DND-41 (cell line): ENCODE measurements at places on chromosomes 4 and X.

- DNase-seq = no peak
Measured at GRCh38 chrX:15908603-15909290, 54.1 kb upstream of the AP1S2 start.

DNA sequence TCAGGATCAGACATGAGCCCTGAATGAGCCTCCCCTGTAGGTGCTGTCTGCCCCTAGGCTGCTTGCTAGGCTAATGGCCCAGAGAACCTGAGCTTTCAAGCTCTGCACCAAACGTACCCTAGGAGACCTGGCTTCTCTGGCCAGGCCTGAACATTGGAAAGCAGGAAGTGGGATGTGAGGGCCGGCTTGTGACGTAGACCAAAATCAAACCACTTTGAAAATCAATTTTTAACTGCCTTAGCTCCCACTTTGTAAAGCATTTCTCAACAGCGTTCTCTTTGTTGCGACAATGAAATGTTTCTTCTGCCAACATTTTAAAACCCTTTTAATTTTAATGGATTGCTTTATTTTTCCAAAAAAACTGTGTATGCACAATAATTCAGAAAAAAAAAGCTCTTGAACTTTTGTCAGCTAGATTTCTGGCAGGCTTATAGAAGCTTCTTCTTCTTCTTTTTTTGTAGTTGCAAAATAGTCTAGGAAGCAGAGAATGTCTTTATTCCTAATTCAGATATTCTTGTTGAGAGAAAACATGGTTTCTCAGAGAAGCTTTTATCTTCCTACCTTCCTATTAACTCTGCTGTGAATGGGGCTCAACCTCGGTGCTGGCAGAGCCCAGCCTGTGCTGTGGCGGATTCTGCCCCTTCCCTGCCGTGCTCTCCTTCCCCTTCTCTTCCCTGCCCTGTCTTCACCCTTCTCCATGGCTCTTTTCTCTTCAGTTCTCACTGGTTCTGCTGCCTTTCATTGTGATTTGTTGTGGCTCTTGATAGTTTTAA lies 145.2 kb upstream of the SFRP2 start:
- no peak for DNase-seq

DNA sequence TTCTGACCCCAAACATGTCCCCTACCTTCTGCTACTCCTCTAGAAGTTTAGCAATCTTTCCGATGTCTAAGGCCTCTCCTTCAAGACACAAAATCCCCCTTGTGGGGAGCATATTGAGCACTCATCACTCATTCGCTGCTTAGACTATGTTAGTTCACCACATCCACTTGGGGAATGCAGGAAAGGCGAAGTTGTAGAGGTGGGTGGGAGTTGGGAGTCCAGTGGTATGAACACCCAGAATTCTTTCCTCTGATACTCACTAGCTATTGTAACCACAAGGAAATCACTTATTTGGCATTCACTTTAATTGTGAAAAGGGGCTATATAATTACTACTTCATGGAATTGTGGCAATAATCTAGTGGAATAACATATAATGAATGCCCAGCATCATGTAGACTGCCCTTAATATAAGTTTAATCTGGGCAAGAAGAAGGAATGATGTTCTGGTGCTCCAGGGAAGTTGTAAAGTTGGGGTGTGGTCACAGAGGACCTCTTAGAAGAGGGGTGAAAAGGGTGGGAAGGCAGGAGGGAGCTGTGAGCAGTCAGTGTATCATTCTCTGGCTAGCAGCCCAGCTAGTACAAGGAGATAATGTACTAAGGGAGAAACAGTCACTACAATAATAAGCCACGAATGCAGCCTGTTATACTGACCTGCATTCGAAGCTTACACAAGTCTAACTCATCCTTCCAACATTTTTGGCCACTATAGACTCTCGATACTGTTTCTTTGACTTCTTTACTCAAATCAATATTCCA lies 468.2 kb upstream of the DIPK2B start:
- no peak for DNase-seq

DNA sequence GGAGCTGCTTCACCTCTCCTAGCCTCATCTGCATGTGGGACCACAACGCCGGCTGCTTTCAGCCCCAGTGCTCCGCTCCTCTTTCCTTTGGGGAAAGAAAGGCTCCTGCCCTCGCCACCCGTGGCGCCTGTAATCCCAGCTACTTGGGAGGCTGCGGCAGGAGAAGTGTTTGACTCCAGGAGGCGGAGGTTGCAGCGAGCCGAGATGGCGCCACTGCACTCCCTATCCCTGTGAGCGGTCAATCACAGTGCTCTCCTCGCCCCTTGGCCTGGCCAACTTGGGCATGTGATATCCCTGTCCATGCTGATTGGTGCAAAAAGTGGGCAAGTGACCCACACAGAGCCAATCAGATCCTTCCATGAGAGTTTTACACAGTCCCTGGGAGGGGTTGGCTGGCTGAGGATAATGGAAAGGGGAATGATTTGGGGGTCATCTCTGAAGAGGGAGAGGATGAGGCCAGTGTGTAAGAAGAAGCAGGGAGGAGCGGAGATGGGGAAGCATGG lies 56.2 kb downstream of the WFS1 start:
- DNase-seq = no peak

- DNase-seq = no peak
Measured at GRCh38 chrX:22110729-22111494, 78.8 kb downstream of the PHEX start.

DNA sequence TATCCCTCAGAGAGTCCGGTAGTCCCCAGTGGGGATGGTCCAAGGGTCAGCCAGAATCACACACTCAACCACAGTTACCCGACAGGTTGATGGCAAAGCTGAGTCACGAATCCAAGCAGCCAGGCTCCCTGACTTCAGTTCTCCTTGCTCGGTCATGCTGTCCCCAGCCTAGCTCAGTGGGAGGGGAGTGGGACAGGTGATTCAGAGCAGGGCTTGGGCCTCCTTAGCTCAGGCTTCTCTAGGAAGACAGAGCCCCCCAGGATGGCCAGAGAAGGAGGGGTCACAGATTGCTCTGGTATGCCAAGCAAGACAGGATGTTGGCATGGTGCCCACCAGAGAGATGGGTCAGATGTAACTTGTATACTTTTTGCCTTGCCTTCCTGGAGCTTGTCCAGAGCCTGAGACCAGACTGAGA lies 66.5 kb downstream of the EFNB1 start:
- no peak for DNase-seq

- DNase-seq = no peak
Measured at GRCh38 chr4:8160572-8160971, 2.0 kb upstream of the ABLIM2 start.

DNA sequence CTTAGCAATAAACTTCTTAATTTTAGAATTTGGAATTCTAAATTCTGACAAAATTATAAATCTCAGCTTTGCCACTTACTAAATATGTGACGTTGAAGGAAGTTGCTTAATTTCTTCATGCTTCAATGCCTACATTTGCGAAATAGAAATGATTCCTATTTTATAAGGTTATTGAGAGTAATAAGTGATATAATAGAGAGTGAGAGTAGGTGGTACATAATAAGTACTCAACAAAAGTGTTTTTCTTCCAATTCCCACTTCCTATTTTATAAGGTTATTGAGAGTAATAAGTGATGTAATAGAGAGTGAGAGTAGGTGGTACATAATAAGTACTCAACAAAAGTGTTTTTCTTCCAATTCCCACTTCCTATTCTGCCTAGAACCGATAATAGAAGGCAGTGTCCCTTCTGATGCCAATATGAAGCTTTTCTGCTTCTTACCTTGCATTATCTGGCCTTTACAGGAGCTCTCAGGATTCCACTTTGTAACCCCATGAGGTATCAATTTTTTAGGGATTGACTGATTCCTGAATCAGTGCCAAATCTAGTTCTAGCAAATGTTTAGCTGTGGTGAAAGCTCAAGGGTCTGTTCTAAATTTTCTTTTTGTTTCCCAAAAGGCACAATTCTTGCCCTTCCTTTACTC lies 31.4 kb downstream of the VSIG4 start:
- no peak for DNase-seq

GRCh38 chr4:15601862-15602261 lies 53.3 kb downstream of the FBXL5 start:
- no peak for DNase-seq

GRCh38 chr4:125432078-125432477 lies 117.3 kb downstream of the FAT4 start:
- DNase-seq = no peak

DNA sequence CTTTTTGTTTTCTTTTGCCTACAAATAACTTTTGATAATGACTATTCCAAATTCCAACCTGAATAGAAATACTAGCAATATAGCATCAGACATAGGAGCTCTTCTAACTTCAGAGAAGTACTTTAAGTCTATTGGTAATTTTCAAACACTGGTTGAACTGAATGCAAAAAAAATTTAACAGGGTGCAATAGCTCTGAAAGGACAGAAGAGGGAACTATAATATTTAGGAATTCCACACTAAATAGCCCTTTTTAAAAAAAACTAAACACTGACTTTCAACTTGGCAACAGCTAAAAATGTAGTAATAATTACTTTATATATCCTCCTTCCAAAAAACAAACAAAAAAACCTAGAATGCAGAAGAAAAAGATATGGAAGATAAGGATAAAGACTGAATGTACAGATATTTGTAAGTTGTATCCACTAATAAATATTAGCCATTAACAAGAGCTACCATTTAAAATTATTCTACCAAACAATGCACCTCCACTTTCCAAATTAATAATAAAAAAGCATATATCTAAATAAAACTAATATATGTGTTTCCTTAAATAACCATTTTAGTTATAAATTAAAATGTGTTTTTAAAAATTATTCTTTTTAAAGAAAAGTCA lies 81.4 kb downstream of the FBXW7 start:
- DNase-seq = no peak

GRCh38 chrX:32530802-32531403 lies 680.4 kb downstream of the DMD start:
- peak; percentile 6 for DNase-seq

DNA sequence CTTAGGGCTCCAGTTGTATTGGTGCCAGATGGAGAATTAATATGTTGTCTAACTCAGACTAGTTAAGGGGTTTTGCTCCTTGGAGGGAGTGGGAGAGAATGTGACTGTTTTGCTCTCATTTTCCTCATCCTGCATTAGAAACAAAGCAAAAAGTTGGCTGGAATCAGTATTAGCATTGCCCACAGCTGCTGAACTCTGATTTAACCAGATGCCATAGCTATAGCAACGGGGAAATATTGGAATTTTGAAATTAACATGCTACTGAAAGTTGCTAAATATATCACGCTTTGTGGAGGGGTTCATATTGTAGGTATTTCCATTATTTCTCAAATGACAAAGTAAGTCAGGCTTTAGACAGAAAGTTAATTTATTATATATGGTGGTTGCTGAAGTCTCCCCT lies 66.7 kb upstream of the EOLA2 start:
- DNase-seq = no peak

DNA sequence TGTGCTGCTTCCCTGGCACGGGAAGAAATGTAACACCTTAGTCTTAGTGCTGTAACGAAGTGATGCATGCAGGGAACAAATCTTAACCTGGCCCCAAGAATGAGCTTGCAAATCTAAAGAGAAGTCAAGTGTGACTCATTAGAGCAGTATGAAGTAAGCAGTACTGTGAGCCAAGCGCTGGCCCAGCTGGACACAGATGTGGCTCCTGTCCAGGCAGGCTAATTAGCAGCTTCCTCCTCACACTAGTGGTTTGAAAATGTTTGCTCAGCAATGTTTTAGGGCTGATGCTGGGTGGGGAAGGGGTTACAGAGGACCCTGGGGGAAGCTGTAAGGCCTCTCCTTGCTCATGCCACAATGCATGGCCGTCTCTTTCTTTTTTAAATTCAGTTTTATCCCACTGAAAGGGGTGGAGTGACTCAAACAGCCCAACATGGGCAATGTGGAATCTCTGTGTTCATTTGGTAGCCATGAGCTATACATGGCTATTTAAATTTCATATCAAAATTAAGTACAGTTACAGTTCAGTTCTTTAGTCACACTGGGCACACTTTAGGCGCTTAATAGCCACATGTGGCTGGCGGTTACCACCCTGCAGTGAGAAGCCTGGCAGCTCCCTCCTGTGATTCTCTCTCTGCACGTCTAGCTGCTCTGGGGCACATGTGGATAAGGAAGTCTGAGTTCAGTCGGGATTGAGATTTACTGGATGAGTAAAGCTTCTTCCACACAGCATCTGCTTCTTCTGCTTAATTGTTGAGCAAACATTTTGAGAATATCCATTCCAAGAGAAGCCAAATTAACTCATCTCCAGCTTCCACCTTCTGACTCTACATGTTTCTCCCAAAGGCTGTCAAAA lies 48.8 kb downstream of the MAP7D2 start:
- DNase-seq = no peak

DNA sequence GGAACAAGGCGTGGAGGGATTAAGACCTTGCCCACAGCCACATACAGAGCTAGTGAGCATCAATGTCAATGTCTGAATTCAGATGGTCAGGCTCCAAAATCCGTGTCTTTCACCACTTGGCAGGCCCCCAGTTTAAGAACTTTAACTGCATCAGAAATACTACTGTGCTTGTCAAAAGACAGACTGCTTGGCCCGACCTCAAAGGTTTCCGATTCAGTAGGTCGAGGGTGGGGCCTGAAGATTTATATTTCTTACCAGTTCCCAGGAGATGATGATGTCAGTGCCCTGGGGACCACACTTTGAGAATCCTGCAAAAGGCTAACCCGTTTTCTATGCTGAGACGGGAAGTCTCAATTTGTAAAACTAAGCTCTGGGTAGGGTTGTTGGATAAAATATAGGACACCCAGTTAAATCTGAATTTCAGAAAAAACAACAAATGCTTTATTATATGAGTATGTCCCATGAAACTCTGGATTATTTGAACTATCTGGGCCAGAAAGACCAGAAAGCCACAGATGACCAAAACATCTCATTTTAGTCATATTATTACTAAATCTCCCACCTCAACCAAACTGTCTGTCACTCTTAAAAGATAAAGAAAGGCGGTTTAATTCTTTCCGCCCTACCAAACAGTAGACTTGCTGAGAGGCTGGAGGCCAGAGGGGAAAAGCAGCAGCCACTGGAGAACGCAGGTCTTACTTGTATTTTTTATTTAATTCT lies 42.7 kb downstream of the GATB start:
- no peak for DNase-seq

- no peak for DNase-seq
Measured at GRCh38 chr4:3079694-3080123, 5.2 kb downstream of the HTT start.

DNA sequence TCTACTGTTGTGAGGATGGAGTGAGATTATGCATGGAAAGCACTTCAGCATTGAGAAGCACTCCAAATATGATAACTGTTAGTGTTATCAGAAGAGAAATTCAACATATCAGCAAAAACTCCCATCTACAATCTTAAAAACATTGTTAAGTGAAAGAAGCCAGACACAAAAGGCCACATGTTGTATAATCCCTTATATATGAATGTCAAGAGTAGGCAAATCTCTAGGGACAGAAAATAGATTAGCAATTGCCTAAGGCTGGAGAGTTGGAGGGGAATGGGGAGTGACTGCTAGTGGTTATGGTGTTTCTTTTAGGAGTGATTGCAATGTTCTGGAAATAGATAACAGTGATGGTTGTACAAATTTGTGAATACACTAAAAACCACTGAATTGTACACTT lies 122.5 kb upstream of the LNX1 start:
- DNase-seq = no peak

DNA sequence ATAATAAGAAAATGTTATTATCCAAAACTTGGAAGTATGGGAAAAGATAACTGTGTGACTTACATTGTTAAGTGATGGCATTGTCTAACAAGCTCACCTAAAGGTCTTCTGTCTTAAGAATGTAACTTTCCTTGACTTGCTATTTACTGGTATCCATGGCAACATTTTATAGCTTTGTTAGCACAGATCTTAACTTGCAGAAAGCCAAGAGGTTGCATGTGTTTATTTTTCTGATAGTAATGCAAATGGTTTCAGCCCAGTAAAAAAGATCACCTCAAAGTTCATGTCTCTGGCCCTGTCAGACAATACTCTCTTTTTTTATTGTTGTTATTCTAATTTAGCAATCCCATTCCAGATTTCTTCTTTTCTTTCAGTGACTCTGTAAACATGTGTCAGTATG lies 425.3 kb downstream of the SPRY1 start:
- DNase-seq = no peak
